ENCODE measurements at places on chromosomes 16 and 17. TPM values are rescaled to one million over a fixed set of nuclear protein-coding genes. Genes with fewer than 3 reads are reported as not detected.
A peak's percentile ranks its signal among the peaks of the same experiment; 100 is the strongest.

GRCh38 chr17:82237746-82238471 lies 9.1 kb downstream of the SLC16A3 start:
- H3K4me1 ChIP-seq = peaks cover 60% of the 10 kb centered on the region
- no peaks in the 10 kb centered on the region for H3K27me3 ChIP-seq
- no peak for DNase-seq
- H3K27ac ChIP-seq = peak overlapping the region; percentile 86

KCNG4 gene
- not detected for total RNA-seq

TBX2 gene
- 16.4 TPM for total RNA-seq

TTLL6 gene
- total RNA-seq = not detected

DNA sequence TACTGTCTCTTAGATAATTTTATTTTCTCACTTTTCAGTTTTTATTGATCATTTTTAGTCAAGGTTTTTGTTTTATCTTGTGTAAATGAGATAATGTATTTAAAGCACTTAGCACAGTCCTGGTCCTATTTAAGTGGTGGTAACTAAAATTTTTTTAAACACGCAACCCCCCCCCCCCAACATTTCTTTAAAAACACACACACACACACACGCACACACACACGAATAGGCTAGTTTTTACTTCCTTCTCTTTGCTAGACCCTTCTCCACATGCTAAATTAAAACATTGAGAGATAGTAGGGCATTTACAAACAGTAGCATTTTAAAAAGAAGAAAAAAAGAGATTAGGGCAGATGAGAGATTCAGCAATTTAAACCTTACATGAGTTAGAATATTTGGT lies 5.0 kb downstream of the NFATC3 start:
- H3K4me1 ChIP-seq = no peaks in the 10 kb centered on the region
- H3K4me3 ChIP-seq = no peak overlapping the region
- no peak for DNase-seq

- peak; percentile 83 for DNase-seq
- peak within 1 kb of the TSS; percentile 96 for H3K27ac ChIP-seq
- no peaks in the 10 kb centered on the region for H3K4me1 ChIP-seq
- H3K27me3 ChIP-seq = no peaks in the 10 kb centered on the region
- peak within 1 kb of the TSS; percentile 80 for H3K4me3 ChIP-seq
Measured at GRCh38 chr16:50152807-50153595, at the start of gene TENT4B. TSS of gene TENT4B (plus strand) at chr16:50153306. CDS start at chr16:50153622, 316 bp downstream.

TSEN54 gene
- total RNA-seq = 17.4 TPM

C16orf82 gene
- total RNA-seq = not detected

DNA sequence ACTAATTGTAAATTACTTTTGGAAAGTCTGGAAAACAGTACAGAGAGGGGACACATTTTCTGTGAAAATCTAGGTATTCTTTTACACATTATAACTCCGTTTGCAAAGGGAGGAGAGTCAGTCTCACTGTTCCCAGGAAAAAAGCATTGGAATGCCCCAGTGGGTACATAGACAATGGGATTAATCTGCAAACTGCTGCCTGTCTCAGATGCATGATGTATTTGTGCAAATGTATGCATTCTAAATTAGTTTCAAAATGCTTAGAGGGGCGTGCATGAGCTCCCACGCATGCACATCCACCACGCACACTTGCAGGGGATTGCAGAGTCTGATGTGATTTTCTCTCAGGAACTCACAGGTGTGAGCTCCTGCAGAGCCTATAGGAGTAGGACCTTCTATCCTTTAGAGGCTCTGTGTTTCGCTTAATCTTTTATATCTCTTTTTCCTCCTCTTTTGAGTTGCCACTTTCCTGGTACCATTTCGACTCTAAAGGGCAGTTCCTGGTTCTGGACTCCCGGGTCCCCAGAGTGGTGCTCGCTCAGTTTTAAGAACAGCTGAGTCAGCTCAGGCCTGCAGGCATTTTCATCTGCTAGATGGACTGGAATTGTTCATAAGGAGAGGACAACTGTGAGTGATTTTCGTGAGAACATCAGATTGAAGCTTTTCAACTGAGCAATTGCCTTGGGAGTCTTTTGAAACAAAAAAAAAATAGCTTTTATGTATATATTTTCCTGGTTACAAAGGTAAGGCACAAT lies 1.1 kb downstream of the BCO1 start:
- no peak overlapping the region for H3K4me3 ChIP-seq
- H3K27me3 ChIP-seq = no peaks in the 10 kb centered on the region
- H3K4me1 ChIP-seq = no peaks in the 10 kb centered on the region
- no peak for DNase-seq

DNA sequence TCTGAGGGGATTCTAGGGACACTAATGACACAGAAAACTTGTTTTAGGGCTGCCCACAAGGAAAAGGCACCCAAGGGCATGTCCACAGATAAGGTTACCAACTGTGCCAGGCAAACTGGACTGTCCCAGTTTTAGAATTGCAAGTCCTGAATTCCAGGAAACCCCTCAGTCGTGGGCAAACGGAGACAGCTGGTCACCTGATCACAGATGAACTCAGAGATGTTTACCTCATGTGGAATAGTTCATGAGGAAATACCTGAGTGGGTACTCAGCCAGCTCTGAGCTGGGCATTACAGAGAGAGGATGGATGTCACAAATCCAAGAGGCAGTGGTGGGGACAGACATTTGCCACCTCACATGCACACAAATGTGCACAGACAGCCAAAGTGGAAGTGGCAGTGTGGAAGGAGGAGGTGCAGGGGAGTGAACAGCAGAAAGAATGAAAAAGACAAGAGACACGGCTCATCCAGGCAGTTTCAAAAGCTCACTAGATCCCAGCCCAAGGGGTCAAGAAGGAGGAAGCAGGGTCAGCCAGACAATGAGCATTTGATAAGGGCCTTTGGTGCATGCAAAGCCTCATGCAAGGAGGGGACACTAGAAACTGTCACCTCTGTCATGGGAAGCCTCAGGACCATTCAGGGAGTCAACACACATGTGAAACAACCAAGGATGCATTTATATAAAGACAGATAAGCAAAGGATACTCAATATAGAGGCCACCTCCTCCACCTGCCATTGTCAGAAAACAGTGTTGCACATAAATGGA lies 24.8 kb downstream of the TTLL6 start:
- no peaks in the 10 kb centered on the region for H3K36me3 ChIP-seq
- no peaks in the 10 kb centered on the region for H3K27me3 ChIP-seq
- no peak for DNase-seq

- no peaks in the 10 kb centered on the region for H3K27me3 ChIP-seq
- no peaks in the 10 kb centered on the region for H3K36me3 ChIP-seq
- no peak overlapping the region for H3K27ac ChIP-seq
- H3K4me3 ChIP-seq = no peak overlapping the region
- no peaks in the 10 kb centered on the region for H3K4me1 ChIP-seq
Measured at GRCh38 chr16:19264123-19264673, 21.3 kb upstream of the CLEC19A start.

ABCC3 gene
- 3.7 TPM for total RNA-seq

DOC2B gene
- 7.9 TPM for total RNA-seq

KIF19 gene
- total RNA-seq = 4.8 TPM

Data from uterus (tissue), 4 donors.